ENCODE measurements at places on chromosomes 11 and 22.

- no peak for DNase-seq
Measured at GRCh38 chr22:37731804-37732471, 35.1 kb downstream of the TRIOBP start.

- DNase-seq: no peak
Measured at GRCh38 chr11:3092603-3093141, 35.4 kb upstream of the CARS1 start.

GRCh38 chr11:93791493-93791892, 7.4 kb downstream of the MED17 start:
- no peak for DNase-seq

- no peak for DNase-seq
Measured at GRCh38 chr11:128564642-128565245, 22.6 kb downstream of the ETS1 start.

GRCh38 chr22:49021131-49021925, 806.3 kb downstream of the BRD1 start:
- no peak for DNase-seq

DNA sequence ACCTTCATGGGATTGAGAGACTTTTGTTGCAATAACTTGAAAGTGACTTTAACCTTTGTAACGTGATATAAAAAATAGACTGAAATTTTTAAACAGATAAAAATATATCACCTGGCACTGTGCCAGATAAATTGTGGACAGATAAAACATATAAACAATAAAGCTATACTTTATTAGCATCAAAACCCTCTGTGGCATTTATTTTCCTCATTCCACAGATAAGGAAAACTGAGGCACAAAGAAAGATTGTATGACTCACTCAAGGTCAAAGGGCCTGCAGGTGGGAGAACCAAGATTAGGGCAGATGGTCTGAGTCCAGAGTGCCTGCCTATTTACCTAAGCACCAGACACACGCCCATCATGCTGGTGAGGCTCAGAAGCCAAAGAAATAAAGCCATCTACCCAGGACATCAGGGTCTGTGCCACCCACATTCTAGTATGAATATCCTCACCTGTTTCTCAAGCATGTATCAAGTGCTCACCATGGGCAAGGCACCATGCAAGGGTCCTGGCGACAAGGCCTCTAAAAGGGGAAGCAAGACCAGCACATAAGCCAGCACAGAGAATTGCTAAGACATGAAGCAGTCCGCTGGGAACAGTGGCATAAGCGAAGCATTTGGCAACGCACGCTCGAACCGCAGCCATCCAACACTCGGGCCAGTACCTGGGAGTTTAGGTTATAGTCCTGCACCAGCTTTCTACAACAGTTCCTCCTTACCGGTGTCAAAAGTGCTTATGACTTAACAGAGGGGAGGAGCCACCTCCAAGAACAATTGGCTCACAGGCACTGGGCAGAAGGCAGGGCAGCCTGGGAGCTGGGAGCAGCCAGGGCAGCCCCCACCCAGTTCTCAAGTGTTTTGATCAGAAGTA, 17.6 kb downstream of the MYH9 start:
- DNase-seq: no peak

DNA sequence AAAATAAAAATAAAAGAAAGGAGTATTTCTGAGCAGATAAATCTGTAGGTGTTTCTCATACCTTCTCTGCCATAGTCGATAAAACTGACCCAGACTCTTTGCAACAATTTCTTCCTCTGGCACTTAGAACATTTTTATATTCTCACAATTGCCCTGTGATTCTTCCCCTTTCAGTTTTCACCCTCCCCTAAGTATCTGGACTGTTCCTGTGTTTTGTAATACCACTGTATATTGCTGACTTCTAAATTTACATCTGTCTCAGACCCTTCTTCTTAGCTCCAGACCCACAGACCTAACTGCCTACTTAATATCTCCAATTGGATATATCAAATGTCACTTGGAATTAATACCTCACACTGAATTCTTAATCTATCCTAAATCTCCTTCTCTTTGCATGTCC, 133.4 kb upstream of the DDI1 start:
- no peak for DNase-seq

- DNase-seq: peak; percentile 53
Measured at GRCh38 chr11:119481021-119481666, 58.2 kb upstream of the THY1 start.

GRCh38 chr22:35686298-35686697, 31.4 kb upstream of the APOL5 start:
- no peak for DNase-seq

DNA sequence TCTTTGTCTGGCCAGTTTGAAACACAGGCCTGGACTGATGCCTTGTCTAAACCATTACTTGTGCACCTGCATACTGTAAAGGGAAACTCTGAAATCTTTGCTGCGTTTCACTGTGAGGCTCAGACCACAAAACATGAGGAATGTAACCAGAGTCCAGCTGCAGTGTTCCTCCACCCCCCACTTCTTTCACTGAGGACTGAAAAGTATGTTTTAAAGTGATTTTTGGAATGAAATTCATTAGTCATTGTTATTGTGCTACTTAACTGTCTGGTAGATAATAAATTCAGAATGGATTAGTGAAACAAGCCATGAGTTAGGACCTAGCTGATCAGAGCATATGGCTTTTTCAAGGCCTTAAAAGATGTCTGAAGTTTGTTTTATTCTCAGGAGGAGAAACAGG, 181.2 kb downstream of the WNT11 start:
- DNase-seq: no peak

GRCh38 chr22:38257181-38257580, 15.6 kb downstream of the TMEM184B start:
- no peak for DNase-seq

DNA sequence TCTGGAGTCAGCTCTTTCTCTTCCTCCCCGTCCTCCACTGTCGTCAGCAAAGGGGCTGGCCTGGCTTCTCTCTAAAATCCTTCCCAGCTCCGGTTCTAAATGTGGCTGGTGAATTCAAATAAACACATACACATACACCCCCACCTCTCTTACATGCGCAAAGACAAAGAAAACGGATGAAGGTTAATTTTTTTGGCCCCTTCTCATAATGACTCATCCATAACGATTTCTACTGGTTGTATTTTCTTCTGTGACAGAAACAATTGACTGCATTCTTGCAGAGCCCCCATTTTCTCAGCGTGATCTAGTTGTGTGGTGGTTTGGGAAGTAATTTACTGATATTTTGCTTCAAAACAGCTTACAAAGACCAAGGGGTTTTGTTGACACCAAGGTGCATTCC, 130.0 kb upstream of the NTM start:
- no peak for DNase-seq

- no peak for DNase-seq
Measured at GRCh38 chr11:56819916-56820315, 71.4 kb upstream of the OR9G4 start.

DNA sequence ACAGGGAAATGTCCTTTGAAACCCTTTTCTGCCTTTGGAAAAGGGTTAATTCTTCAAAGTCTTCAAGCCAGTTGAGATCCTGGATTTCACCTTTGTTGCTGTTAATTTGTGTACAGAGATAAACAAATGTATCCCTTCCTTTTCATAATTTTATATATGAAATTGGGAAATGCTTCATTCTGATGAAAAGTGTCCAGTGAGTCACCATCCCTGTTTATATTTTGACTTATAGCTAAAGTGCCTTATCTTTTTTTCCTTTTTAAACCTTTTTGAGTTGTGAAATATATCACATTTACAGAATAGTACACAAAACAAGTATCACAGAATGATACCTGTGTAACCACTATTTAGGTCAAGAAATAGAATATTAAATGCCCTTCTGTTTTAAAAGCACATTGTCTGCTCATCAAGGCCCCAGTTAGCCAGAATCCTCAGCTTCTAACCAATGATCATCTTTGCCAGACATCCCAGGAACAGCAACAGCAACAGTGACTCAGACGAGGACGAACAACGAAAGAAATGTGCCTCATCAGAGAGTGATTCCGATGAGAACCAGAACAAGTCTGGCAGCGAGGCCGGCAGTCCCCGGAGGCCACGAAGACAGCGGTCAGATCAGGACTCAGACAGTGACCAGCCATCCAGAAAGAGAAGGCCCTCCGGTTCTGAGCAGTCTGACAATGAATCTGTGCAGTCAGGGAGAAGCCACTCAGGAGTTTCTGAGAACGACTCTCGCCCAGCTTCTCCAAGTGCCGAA, 27.3 kb downstream of the CTR9 start:
- DNase-seq: no peak

- DNase-seq: no peak
Measured at GRCh38 chr11:709109-709997, 3.3 kb downstream of the EPS8L2 start.

DNA sequence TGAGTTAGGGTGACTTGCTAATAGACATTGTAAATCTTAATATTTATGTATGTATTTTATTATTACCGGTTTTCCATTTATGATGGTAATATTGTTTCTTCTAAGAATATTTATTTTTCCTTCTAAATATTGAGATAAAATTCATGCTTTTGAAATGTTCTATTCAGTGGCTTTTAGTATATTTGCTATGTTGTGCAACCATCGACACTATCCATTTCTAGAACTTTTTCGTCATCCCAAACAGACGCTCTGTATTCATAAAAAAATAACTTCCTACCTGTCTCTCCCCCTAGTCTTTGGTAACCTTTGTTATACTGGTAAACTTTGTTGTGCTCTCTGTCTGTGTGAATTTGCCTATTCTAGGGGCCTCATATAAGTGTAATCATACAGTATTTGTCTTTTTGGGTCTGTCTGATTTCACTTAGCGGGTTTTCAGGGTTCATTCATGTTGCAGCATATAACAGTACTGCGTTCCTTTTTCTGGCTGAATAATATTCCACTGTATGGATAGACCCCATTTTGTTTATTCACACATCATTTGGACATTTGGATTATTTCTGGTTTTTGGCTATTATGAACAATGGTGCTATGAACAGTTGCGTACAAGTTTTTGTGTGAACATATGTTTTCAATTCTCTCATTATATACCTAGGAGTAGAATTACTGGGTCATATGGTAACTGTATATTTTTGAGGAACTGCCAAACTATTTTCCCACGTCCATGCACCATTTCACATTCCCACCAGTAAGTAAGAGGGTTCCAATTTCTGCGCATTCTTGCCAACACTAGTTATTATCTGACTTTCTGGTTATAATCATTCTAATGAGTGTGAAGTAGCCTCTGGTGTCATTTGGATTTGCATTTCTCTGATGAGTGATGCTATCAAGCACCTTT, 15.9 kb downstream of the NEAT1 start:
- no peak for DNase-seq

DNA sequence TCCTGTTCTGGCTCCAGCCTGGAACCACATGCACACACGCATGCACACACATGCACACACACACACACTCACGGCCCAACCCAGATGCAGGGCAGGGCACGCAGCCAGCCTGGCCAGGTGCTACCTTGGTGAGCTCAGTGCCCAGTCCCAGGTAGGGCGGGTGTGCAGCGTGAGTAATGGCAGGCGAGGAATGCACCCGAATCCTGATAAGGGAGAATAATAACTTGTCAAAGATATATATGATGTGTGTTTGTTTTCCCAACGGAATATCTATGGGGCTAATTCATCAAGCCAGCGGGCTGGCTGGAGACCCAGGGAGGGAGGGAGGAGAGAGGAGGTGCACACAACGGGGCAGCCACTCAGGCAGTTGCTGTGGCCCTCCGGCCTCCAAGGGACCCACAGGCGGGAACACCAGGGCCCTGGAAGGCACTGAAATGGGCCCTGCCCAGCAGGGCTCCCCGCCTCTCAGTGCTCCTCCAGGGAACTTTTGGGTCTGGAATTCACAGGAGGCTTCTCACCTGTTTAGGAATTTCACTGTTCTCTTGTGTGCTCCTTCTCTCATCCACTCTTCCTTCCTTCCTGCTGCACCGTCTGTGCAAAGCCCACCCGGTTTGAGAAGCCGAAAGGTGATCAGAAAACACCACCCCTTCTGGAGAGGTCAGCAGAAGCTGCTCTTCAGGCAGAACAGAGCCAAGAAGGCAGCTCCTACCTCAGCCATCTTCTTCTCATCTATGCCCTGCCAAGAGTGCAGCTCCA, 79.0 kb downstream of the BUD13 start:
- DNase-seq: no peak

DNA sequence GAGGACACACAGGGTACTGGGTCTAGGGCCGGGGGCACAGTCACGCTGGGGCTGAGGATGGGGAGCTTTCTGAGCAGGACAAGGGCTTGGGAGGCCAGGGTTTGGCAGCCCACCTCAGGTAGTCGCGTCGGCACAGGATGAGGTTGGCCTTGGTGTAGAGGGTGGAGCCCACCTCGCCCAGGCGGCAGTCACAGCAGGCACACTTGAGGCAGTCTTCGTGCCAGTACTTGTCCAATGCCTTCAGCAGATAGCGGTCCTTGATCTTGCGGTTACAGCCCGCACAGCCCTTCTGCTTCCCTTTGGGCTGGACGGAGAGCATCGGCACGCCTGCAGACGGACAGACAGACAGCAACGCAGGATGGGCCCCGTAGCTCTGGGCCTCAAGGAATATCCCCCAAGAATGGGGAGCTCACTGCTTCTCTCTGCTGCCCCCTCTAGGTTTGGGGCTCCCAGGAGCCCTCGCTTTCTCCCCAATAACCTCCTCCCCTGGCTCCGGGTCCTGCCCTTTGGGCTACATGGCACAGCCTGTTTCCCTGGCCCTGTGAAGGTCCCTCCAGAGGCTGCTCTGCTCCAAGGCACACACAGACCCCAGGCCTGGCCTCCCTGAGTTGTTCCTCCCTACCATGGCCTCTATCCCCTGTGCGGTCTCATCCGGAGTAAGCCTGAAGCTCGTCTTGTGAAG, 33.4 kb downstream of the LMO1 start:
- DNase-seq: no peak

DNA sequence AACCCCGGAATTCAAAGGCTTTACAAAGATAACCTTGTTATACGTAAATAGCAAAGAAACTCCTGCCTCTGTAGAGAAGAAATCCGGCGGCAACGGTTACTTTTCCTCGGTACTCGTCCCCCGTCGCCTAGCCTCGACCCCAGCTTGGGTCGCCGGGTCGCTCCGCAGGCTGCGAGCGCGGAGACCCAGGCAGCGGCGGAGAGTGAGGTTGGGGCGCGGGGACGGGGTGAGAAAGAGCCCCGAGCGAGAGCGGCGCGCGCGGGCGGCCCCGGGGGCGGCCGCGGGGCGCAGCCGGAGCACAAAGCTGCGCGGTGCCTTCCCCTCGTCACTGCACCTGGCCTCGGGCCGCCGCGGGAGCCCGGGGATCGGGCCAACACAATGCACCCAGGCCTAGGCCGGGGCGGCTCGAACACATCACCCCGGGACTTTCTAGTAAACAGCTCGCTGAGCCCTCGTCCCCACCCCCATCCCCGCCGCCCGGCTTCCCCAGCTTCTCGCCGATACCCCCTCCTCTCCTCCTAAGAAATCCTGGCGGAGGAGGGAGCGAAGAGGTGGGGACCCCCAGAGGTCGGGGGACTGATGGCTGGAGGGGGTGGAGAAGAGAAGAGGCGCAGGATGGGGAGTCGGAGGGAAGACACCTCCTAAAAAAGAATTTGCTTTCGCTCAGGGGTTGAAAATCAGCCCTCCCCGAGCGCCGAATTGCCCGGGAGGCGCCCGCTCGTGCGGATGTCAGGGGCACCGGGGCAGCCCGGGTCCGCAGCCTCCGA, 845 bp downstream of the MPPED2 start:
- no peak for DNase-seq

DNA sequence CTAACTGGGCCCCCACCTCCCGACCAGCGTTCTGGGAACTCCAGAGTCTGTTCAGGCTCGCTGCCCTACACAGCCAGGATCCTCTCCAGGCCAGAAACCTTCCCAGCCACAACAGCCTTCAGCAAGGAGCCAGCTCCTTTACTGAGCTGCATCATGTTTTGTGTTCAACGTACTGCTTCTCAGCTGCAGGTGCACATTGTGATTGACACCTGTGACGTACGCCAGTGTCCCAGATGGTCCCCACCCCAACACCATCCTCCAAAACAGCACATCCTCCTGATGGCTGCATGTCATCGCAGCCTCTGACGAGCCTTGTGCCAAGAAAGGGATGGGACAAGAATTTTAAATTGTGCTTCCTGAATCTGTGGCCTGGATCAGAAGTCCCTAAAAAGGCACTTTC, 117.5 kb downstream of the SPATA19 start:
- DNase-seq: no peak

All from amygdala (tissue), 56 donors.